Mesothelial cell of epicardium (in vitro differentiated cells): ENCODE measurements at places on chromosomes 1 and 21. TPM values are rescaled to one million over a fixed set of nuclear protein-coding genes. Genes with fewer than 3 reads are reported as not detected.
A peak's percentile ranks its signal among the peaks of the same experiment; 100 is the strongest.

TCHH gene
- not detected in 3 replicates for total RNA-seq

SZT2 gene
- 80.1 to 97.4 TPM (median 83.7 TPM) in 3 replicates for total RNA-seq

FUBP1 gene
- 287 to 291 TPM (median 288 TPM) in 3 replicates for total RNA-seq

SLC6A9 gene
- 28.4 to 30.9 TPM (median 29.5 TPM) in 3 replicates for total RNA-seq

ZSWIM5 gene
- 2.0 to 2.5 TPM (median 2.4 TPM) in 3 replicates for total RNA-seq

MCM3AP gene
- 138 to 150 TPM (median 139 TPM) in 3 replicates for total RNA-seq

GIPC2 gene
- total RNA-seq, result 0.18 to 0.23 TPM (median 0.20 TPM) in 3 replicates

DAB1 gene
- total RNA-seq, result 1.2 to 1.9 TPM (median 1.9 TPM) in 3 replicates

DNA sequence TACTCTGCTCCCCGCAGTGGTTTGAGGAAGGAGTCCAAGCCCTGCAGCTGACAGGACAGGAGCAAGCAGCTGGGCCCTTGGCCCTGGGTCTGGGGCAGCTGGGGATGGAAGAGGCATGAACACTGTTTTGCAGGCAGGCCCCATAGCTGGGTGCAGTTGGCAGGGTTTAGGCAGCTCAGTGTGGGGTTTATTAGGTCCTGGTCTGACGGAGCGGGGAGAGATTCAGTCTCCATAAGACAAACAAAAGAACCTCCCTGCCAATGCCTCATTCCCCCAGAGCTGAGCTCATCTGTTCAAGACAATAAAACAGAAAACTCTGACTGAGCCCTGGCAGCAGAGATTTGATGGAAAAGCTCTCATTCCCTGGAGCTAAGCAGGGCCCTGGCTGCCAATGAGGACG, 37.3 kb downstream of the OLFML2B start:
- DNase-seq, result no peak
- no peak overlapping the region for H3K4me3 ChIP-seq
- peaks cover 16% of the 10 kb centered on the region for H3K27me3 ChIP-seq
- H3K4me1 ChIP-seq, result peaks cover 4% of the 10 kb centered on the region

DNA sequence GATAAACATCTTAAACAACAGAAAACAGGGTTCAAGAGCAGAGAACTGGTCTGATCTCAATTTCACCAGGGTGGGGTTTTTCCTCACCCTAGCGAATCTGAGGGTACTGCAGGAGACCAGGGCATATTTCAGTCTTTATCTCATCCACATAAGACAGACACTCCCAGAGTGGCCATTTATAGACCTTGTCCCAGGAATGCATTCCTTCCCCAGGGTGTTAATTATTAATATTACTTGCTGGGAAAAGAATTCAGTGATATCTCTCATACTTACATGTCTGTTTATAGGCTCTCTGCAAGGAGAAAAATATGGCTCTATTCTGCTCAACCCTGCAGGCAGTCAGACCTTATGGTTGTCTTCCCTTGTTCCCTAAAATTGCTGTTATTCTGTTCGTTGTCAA, 84.1 kb downstream of the LYPLAL1 start:
- H3K4me3 ChIP-seq, result no peak overlapping the region
- H3K27me3 ChIP-seq, result no peaks in the 10 kb centered on the region
- H3K27ac ChIP-seq, result no peak overlapping the region
- peaks cover 35% of the 10 kb centered on the region for H3K36me3 ChIP-seq
- no peaks in the 10 kb centered on the region for H3K4me1 ChIP-seq
- DNase-seq, result no peak

GRCh38 chr1:10850026-10850425, 53.6 kb upstream of the CASZ1 start:
- no peaks in the 10 kb centered on the region for H3K36me3 ChIP-seq
- H3K27ac ChIP-seq, result no peak overlapping the region

GRCh38 chr1:213446496-213446895, 395.5 kb downstream of the RPS6KC1 start:
- no peaks in the 10 kb centered on the region for H3K4me1 ChIP-seq
- H3K4me3 ChIP-seq, result no peak overlapping the region
- no peak overlapping the region for H3K27ac ChIP-seq
- H3K27me3 ChIP-seq, result peaks cover 10% of the 10 kb centered on the region

DNA sequence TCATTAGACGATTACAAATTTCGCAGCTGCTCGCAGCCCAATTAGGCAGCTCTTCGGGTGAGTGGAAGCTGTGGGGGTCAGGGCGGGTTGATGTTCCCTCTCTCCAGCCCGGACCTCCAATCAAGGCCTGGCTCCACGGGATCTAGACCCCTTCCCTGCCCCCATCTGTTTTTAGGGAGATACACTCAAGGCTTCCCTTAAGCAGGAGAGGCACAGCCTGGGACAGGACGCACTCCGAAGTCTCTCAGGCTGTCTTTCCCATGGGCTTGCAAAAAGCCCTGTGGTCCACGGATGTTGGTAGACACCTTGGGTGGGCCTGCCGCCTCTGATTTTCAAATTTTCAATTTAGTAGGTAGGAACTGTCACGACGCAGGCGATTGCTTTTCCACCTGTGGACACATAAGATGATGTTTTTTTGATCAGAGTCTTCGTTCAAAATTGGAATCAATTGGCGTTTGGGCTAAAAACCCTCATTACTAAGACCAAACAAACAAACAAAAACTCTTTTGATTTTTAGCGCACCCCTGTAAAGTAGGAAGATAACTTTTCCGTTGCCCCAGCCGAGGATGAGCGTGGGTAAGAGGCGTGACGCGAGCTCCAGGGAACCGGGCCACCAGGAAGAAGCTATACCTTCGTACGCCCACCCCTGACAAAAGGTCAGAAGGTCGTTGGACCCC, 2.5 kb upstream of the LHX8 start:
- DNase-seq, result no peak
- H3K27me3 ChIP-seq, result peaks cover 99% of the 10 kb centered on the region
- H3K4me3 ChIP-seq, result no peak overlapping the region
- no peak overlapping the region for H3K27ac ChIP-seq
- H3K4me1 ChIP-seq, result peaks cover 26% of the 10 kb centered on the region

- H3K27me3 ChIP-seq, result no peaks in the 10 kb centered on the region
- H3K4me3 ChIP-seq, result no peak overlapping the region
- no peaks in the 10 kb centered on the region for H3K4me1 ChIP-seq
Measured at GRCh38 chr1:206439205-206439604, 31.1 kb upstream of the IKBKE start.

DNA sequence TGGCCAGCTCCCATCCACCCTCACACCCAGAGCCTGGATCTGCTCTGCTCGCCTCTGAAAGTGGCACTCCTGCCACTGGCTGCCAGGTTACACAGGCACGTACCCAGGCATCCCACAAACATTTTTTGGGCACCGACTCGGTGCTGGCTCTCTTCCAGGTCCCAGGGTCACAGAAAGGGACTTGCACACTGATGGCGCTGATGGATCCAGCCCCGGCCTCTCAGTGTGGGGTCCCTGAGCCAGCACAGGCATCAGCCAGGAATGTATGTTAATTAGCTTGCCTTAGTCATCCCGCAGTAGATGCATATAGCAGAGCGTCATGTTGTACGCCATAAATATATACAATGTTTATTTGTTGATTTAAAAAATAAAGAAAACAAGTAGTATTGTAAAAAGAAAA, 537.2 kb downstream of the NPHP4 start:
- H3K27ac ChIP-seq, result no peak overlapping the region
- peaks cover 3% of the 10 kb centered on the region for H3K4me1 ChIP-seq
- H3K4me3 ChIP-seq, result no peak overlapping the region

- H3K4me1 ChIP-seq, result peaks cover 44% of the 10 kb centered on the region
- H3K27me3 ChIP-seq, result no peaks in the 10 kb centered on the region
- DNase-seq, result no peak
- peaks cover 4% of the 10 kb centered on the region for H3K36me3 ChIP-seq
- peak overlapping the region; percentile 40 for H3K27ac ChIP-seq
Measured at GRCh38 chr1:233372218-233373120, 44.9 kb downstream of the MAP3K21 start.

DNA sequence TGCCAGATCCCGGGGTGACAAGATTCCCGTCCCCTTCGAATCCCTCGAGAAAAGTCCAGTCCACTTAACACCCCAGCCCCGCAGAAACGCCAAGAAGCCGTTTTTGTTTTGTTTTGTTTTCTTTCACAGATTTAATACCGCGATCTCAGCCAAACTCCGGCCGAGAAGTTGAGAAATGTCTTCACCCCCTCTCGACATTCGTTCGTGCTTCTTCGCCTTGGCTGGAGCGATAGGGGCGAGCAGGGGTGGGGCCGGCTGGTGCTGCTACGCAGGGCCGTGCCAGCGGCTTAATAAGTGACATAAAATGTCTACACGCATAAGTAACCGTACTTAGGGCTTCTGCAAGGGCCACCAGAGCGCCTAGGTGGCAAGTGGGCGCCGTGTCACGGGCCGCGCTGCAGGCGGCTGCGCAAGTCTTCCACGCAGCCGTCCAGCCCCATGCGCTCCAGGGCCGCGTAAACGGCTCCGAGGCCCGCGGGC, 4.9 kb downstream of the TNFRSF25 start:
- no peak for DNase-seq
- H3K27me3 ChIP-seq, result no peaks in the 10 kb centered on the region
- H3K4me1 ChIP-seq, result peaks cover 14% of the 10 kb centered on the region
- H3K36me3 ChIP-seq, result peaks cover 12% of the 10 kb centered on the region

- no peak for DNase-seq
- H3K27me3 ChIP-seq, result peaks cover 7% of the 10 kb centered on the region
- peaks cover 10% of the 10 kb centered on the region for H3K4me1 ChIP-seq
- H3K27ac ChIP-seq, result no peak overlapping the region
- no peaks in the 10 kb centered on the region for H3K36me3 ChIP-seq
- H3K4me3 ChIP-seq, result no peak overlapping the region
Measured at GRCh38 chr1:86829321-86829720, 84.6 kb downstream of the SELENOF start.

- H3K27ac ChIP-seq, result no peak overlapping the region
- H3K27me3 ChIP-seq, result no peaks in the 10 kb centered on the region
- H3K4me3 ChIP-seq, result no peak overlapping the region
- H3K36me3 ChIP-seq, result peaks cover 16% of the 10 kb centered on the region
Measured at GRCh38 chr1:197733324-197733723, 42.0 kb downstream of the DENND1B start.

DNA sequence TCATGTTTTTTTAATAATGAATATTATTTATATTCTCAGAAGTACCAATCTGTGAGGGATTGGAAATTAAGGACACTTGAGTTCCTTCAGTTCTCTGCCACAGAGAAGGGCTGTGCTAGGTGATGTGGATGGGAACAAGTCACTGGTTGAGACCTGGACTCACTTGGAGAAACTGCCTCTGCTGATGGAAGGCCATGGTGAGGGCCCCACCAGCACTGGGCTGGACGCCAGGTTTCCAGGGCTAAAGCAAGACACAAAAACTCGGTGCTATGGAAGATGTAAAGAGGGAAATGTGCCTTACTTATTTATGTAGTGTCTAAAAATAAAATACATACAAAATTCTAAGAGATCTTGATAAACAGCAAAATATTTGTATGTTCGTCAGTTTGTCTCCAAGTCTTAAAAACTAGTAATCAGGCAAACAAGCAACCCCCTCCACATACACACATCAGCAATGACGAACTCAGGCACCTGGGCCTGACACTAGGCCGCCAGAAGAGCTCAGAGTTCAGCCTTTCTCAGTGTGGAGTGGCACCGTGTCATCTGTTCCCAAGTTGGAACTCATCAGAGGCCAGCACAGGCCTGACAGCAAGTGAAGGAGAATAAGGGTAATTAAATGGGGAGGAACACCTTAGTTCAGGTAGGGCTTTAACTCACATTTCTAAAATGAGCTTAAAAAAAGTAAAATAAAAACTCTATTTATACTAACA, 19.6 kb downstream of the SIPA1L2 start:
- peaks cover 46% of the 10 kb centered on the region for H3K4me1 ChIP-seq
- peaks cover 13% of the 10 kb centered on the region for H3K36me3 ChIP-seq
- peak overlapping the region; percentile 82 for H3K27ac ChIP-seq
- DNase-seq, result no peak

DNA sequence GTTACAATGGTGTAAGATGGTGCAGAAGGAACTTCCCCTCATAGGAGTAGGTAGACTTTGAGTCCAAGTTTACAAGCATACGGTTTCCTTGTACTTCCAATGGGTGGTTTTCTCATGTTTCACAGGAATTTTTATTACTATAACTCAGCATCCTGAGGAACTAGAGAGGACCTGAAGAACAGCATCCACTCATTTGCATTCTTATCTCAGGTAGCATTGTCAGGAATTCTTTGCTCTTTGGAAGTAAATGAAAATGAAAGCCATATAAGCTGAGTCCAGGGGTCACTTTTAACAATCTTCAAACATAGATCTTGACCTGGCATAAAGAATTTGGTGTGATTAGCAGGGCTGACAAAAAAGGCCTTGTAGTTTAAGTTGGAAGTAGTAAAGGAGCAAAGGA, 34.4 kb downstream of the CLCA4 start:
- H3K36me3 ChIP-seq, result no peaks in the 10 kb centered on the region
- no peaks in the 10 kb centered on the region for H3K4me1 ChIP-seq
- DNase-seq, result no peak

DNA sequence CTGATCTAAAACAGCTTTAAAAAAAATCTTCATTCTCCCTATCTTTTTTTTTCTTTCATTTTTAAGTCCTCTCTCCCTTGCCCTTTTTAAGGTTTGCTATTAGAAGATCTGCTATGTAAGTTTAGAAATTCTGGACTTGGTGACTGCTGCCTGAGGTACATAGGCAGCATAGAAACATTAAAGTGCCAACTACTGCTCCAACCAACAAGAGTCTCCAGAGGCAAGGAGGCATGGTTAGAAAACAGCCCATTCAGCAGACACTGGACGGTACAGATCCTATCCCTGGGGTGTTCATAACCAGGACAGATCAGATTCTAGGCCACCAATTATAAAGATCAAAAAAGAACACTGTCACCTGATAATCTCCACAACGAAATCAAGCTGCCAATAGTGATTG, 36.6 kb downstream of the GPR3 start:
- peak overlapping the region; percentile 90 for H3K27ac ChIP-seq
- no peaks in the 10 kb centered on the region for H3K27me3 ChIP-seq
- H3K36me3 ChIP-seq, result peaks cover 7% of the 10 kb centered on the region

DNA sequence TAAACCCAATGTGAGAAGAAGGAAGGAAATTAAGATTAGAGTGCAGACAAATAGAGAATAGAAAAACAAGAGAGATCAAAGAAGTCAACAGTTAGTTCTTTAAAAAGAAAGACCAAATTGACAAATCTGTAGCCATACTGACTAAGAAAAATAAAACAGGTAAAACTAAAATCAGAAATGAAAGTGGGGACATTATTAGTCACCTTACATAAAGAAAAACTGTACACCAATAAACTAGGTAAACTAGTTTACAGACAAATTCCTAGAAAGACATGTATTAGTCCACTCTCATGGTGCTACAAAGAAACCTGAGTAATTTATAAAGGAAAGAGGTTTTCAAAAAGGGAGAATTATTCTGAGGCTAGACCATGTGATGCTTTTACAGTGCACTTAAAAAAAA, 22.3 kb downstream of the BLZF1 start:
- H3K27ac ChIP-seq, result no peak overlapping the region
- H3K36me3 ChIP-seq, result peaks cover 52% of the 10 kb centered on the region
- H3K4me3 ChIP-seq, result no peak overlapping the region

- DNase-seq, result no peak
- peaks cover 5% of the 10 kb centered on the region for H3K36me3 ChIP-seq
- no peaks in the 10 kb centered on the region for H3K4me1 ChIP-seq
- no peak overlapping the region for H3K4me3 ChIP-seq
Measured at GRCh38 chr1:9868244-9868590, 41.9 kb downstream of the CTNNBIP1 start.
